ENCODE measurements at places on chromosomes 13 and 19.

GRCh38 chr19:1860042-1860775, 3.2 kb downstream of the KLF16 start:
- DNase-seq, result no peak

DNA sequence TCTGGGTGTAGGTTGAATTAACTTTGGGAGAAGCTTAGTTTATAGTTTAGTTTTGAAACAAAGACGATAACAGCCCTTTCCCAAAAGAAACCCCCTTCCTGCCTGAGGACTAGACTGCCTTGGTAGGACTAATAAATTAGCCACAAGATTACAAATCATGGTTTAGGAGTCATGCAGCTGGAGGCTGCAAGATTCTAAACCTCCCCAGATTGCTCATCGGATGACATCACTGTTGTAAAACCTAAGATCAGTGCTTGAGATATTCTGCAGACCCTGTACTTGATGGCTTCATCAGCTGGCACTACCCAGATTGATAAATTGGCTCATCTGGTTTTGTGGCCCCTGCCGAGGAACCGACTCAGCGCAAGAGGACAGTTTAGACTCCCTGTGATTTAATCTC, 35.9 kb upstream of the MPHOSPH8 start:
- no peak for DNase-seq

DNA sequence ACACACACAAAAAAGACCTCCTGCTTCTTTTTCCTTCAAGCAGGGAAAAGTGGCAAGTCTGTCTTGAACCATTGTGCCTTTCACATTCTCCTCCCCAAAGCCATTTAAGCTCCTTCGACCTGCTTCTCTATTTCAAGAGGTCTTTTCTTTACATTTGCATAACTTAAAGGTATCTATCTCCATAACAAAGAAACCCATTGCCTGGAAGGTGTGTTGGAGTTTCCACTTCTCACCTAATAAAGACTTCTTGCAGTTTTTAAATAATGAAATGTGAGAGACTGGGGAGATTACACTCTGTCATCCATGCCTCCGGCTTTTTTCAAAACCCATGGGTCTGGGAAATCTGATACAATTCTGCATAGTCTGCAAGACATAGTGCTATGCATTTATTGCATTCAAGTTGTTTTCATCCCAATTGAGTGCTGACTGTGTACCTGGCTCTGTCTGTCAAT, 41.8 kb upstream of the NBEA start:
- no peak for DNase-seq

DNA sequence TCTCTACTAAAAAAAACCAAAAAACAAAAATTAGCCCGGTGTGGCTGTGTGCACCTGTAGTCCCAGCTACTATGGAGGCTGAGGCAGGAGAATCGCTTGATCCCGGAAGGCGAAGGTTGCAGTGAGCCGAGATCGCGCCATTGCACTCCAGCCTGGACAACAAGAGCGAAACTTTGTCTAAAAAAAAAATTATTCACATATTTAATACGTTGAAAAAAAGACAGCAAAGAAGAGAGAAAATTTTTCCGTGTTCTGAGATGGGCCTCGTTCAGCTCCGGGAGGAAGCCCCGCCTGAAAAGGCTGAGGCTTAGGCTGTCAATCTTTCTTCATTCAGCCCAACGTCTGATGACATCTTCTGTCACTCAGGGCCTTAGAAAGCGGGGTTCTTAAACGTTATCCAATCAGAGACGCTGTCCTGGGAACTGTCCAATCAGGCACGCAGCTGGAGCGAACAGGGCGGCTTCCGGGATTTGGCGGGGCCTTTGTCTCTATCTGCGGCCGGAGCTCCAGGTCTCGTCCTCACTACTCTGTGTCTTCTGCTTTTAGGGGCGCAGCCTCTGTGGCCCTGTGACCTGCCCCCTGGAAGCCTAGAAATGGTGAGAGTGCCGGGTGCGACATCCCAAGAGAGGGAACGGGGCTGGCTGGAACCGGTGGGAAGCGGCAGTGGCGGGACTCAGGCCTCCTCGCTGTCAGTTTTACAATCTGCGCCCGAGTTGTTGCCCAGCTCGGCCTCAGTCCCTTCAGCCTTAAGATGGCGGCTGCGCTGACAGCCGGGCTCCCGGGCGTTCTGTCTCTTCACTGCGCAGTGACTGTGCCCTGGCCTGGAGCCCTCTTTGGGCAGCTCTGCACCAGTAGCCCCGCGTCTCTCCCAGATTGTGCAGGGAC, at the start of gene ZNF726:
Gene ZNF726, plus strand, starts transcription at position 485 of the 885 bp plus-strand sequence. Its CDS starts 109 bp downstream, at position 594.
- DNase-seq, result peak; percentile 89

- DNase-seq, result no peak
Measured at GRCh38 chr19:5358173-5358800, 17.7 kb upstream of the PTPRS start.

GRCh38 chr13:41554626-41555386, 97.5 kb downstream of the RGCC start:
- DNase-seq, result no peak

DNA sequence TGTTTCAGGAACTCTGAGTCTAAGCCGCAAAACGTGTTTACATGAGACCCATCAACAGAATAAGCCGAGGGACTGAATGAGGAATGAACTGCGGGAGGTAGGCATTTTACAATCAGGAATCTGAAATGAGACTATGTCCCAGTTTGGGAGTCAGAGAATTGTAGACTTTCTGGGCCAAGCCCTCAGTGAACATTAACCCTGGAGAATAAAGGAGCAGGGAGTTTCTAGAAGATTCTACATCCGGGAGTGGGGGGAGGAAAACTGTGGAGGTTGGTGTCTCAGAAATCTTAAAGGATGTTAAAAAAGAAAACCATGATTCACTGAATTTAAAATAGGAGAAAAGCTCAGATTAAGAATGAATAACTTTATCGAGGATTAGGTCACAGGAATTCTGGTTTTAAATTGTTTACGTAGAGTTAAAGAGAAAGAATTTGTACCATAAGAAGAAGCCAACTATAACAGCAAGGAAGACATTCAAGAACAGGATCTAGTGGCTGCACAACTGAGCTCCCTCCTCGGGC, 18.5 kb downstream of the RFX2 start:
- no peak for DNase-seq

- DNase-seq, result no peak
Measured at GRCh38 chr13:94416454-94417080, 62.9 kb downstream of the DCT start.

GRCh38 chr19:19406878-19407632, 1.6 kb downstream of the GATAD2A start:
- DNase-seq, result peak; percentile 63

- DNase-seq, result peak; percentile 9
Measured at GRCh38 chr13:42041011-42041683, 7.3 kb upstream of the DGKH start.

GRCh38 chr19:33756177-33756576, 40.5 kb upstream of the KCTD15 start:
- no peak for DNase-seq

DNA sequence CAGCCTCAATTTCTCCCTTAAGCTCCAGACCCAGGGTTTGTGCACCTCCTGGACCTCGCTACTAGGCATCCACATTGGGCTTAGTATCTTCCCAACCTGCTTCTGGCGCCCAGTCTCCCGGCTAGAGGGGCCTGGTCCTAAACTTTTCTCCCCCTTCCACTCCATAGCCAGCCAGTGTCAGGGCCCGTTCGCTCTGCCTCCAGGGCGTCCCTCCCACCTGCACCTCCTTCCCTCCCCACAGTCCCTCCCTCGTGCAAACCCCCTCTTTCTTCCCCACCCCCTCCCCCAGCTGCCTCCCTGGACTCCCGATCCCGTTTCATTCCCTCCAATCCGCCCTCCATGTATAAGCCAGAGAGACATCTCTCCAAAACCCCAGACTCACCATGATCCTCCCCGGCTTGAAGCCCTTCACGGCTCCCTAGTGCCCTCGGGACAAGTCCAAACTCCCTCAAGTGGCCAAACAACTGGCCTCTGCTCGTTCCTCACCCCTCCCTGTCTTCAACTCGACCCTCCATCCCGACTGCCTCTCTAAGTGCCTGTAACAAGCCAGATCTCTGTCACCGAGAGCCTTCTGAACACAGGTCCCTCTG, 997 bp upstream of the SAMD4B start:
- no peak for DNase-seq

- DNase-seq, result no peak
Measured at GRCh38 chr19:8115805-8116396, 33.5 kb downstream of the FBN3 start.

DNA sequence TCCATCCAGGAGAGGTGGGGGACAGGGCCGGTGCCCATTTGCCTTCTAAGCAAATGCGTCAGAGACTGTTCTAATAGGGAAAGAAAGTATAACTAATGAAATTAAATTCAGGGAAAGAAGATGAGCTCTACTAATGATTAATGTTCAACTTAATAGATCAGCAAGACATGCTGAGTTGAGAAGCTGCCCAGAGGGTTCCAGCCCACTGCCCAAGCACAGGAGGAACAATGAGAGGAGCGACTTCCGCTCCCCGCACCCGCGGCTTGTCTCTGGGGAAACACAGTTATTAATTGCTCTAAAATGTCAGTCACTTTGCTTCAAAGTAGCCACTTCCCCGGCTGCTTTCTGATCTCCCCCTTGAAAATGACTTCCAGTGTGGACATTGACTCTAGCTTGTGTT, 331.3 kb downstream of the UQCRFS1 start:
- no peak for DNase-seq

DNA sequence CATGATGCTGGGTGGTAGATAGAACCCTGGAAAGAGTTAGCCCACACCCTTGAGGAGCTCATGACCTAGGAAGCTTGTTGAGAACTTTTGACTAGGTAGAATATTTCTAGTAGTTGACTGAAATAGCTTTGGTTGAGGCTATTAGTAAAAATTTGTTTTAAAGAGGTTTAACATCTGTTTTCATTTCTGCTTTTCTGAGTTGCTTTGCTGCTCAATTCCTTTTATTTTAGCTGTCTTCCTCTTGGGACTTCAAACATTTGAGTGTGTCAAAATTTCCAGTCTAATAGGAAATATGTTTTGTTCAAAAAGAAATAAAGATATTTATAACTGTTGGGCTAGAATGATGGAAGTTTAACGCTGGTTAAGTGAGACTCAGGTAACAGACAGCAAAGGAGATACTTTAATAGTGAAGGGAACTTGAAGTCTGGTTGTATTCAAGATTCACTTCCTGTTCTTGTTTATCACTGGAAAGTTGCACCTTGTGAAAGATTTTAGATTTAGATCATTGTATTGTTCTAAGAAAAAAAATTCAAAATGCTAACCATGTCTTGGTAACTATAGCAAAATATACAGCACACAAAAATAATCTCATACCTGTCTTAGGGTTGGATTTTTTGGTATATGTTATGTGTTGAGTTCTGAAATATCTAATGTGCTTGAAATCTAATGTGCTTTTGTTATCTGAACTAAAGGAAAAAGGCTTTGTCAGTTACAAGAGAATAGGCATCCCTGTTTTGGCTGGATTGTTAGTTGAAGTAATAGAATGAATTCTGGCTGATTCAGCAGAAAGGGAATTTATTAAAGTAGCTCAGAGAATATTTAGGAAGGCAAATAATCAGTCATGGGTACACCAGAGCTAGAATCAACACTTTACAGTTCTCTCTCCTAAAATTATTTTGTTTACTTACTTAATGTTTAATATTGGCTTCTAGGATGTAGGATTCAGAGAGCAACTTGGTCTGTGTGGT, 24.4 kb upstream of the GPR18 start:
- peak; percentile 32 for DNase-seq

- DNase-seq, result no peak
Measured at GRCh38 chr13:90416938-90417337, 930.5 kb upstream of the MIR17HG start.

DNA sequence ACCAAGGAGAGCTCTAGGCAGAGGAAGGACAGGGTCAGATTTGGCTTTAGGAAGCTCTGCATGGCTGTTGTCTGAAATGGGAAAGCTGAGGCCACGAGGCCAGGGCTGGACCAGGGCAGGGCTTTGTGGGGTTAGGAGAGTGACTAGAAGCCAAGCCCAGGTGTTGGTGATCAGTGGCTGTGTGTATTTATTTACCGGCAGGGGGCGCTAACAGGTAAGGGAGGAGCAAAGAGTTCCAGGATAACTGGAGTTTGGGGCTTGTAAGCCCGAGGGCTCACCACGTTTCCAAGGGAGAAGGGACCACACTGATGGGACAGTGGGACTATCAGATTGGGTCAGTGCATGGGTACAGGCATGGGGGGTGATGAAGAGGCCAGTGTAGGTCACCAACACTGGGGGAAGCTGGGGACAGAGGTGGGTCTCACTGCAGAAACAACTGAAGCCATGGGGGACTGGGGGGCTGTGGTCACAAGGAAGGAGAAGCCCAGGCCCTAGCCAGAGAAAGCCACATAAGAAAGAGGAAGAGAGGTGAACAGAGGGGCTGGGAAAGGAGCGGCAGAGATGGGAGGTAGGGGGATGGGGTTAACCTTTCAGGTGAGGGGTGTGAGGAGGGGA, 3.9 kb downstream of the TMEM147 start:
- peak; percentile 60 for DNase-seq

DNA sequence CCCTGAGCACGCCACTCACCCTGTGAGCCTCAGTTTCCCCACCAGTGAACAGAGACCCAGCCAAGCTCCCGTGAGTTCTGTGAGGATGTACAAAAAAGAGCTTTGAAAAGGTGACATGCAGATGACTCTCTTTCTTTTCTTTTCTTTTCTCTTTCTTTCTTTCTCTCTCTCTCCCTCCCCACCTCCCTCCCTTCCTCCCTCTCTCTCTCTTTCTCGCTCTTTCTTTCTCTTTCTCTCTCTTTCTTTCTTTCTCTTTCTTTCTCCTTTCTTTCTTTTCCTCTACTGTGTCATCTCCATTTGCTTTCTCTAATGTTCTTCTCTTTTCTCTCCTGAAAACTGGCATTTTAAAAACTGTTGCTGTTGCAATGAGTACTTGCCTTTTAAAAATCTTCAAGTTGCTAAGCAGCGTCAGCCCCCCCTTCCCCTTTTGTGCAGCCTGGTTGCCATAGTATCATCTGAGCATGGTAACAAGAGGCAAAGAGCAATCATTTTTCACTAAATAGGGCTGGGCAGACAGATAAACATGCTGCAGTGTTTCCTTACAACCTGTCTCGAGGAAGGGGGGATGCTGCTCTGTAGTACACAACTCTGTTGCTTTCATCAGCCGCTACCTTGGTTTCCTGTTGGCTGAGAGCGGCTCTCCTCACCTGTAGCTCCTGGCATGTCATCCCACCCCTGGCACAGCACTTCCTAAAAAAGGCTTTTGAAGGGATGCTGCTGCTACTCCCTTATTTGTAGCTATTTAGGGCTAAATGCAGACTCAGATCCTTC, 108.7 kb upstream of the MBNL2 start:
- no peak for DNase-seq

DNA sequence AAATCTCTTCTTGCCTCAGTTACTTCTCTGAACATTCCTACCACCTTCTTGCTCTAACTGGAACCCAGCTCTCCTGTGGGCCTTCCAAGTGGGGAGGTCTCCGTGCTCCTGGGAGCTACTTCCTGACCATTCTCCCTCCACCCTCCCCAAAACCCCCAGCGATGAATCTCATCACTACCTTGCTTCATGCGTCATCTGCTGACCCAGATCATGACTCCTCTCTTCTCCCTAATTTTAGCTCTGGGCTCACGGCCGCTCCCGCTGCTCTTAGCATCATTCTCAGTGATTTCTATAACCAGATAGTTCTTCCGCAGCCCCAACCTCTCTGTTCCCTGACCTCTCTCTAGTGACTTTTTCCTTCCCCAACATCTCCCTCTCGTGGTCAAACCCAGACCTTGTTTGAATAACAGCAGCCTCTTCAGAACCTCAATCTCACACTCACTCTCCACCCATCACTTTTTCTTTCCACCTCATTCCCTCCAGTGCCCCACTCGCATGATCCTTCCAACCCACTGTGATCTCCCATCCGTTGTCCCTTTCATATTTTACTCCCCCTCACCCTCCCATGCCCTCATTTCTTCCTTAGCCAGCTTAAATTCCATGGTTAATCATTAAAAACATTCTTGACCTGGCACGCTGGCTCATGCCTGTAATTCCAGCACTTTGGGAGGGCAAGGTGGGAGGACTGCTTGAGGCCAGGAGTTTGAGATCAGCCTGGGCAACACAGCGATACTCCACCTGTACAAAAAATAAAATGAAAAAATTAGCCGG, 21.8 kb downstream of the MRPS12 start:
- DNase-seq, result peak; percentile 50

Measured in immature natural killer cell (primary cell).